ENCODE measurements at places on chromosomes 5 and 9.
A peak's percentile ranks its signal among the peaks of the same experiment; 100 is the strongest.

GRCh38 chr5:74853256-74853655 is 12.9 kb downstream of the FAM169A start:
- DNase-seq, result no peak

GRCh38 chr5:34652914-34653313 is 3.2 kb upstream of the RAI14 start:
- no peak for DNase-seq

DNA sequence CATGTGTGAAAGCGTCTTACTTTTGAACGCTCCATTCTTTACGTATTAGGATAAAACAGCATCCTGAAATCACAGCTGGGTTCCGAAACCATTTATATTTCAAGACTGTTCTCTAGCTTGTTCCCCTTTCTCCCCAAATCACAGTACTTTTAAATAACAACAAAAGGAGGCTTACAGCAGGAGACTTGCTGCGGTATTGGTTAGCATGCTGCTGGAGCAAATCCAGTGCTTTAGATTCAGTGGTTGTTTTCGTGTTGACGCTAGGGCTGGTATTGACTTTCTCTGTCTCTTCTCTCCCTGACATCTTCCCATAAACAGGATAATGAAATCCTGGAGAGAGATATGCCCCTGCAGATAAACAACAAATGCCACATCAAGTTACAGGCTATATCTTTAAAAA is 103.1 kb downstream of the ZNF608 start:
- DNase-seq, result no peak

DNA sequence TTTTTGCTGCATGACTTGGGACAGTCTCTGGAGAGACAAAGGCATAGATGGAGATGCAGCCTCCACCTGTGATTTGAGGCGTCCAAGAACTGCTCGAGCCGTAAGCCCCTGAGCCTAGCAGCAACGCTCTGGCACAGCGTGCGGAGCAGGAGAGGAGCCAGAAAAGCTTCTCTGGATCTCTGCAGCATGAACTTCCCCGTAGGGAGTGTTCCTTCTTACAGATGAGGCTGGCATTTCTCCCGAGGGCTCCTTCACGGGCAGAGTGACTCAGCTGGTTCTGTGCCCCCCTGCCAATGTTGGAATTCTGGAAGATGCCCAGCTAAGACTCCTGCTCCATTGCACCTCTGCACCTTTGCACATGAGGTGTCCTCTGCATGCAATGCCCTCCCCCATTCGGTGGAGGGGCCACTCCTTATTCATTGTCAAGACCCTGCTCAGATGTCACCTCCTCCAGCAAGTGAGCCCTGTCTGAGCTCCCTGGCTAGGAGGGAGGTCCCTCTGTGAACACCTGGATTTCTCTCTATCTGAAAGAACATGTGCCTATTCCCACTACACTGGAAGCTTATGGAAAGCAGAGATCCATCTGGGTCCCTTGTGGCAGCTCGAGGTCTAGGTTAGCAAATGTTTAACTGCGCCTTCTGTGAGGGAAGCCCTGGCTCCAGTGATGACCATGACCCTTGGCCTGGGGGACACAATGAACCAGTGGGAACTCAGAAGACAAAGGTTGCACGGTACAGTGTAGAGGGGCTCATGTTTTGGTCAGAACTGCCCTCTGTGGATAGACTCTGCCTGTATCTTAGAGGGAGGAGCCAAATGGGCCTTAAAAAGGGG is 39.6 kb downstream of the SH3PXD2B start:
- no peak for DNase-seq

GRCh38 chr9:120710110-120710981 is 3.9 kb downstream of the MEGF9 start:
- DNase-seq, result peak; percentile 58

DNA sequence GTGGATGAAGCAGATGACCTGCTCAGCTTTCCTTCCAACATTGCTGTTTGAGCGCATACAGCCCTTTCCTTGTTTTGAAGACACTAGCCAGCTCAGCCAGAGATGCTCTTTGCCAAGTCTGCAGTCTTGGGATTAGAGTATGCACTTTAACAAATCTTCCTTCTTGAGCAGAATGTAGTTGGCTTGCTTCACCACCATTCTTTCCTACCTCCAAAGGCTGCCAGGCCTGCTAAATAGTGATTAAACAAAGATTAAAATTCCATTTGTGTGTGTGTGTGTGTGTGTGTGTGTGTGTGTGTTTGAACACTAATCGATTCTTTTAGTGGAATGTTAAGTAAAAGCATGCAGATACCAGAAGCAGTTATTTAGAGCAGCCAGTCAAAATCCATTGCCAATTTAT is 97.6 kb downstream of the GALNT10 start:
- no peak for DNase-seq

GRCh38 chr5:76831110-76831452 is 12.3 kb downstream of the F2RL1 start:
- DNase-seq, result peak; percentile 43

GRCh38 chr5:14953075-14953607 is 81.6 kb upstream of the ANKH start:
- no peak for DNase-seq

DNA sequence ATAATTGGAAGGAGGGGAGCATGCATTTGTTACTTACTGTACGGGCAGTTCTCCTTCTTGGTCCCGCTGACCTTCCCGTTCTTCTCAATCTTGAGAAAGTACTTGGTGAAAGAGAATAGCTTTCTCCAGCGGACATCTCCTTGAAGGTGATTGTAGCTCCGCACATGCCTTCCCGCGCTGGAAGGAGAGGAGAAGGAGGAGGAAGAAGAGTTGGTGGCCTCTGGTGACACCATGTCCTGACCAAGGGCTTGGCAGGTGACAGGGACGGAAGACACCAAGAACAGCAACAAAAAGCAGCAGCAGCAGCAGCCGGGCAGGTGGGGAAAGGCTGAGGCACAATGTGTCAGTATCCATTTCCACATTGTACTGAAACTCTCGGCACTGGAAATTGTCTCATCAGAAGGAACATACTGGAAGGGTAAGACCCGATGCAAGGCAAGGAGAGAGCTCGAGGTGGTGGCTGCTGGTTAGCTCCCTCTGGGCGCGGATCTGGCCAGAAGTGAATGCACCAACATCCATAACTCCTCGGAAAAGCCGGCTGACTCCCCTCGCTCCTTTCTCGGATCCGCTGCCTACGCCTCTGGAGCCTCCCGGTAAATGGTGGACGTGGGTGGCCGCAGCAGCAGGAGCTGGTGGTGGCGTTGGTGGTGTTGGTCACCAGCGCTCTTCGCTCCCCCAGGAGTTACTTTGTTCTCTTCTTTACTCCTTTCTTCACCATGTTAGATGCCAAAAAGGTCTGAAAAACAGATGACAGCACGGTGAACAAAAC is 715 bp downstream of the FGF10 start:
- peak; percentile 44 for DNase-seq

DNA sequence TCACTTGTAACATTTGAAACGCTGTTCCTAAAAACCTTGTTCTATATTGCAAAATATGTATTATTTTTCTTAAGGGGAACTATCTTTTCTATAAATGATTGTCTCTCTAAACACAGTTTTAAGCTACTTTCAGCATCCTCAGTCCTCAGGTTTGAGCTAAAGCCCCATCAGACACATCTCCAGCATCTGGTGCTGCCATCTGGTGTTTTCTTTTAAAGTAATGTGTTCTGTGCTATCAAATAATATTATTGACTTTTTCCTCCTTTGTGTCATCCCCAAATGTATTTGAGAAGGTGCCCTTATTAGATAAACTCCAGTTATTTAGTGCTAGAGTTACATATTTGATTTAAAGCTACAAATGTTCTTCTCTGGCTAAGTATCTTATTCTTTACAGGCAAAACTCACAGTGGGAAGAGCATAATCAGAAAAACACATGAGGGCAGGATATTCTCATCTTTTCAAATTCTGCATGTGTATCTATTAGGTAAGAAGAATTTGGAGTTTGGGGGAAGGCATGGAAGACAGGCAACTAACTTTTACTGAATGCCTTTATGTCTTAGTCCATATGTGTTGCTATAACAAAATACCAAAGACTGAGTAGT is 27.5 kb downstream of the ZNF474 start:
- no peak for DNase-seq

DNA sequence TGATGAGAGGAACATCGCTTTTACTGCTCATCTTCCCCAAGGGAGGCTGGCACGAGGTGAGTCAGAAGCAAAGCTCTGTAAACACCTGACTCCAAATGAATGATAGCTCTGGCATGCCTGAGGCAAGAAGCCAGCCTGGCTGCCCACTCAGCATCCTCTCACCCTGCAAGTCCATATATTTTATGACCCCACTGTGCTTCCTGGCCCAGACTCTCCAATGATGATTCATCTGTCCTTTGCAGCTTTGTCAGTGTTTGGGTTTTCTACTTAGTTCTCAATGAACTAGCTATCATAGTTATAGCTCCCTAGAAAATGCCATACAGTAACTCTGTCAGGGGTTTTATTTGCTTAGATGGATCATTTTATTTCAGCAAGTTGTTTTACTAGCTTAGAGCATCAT is 52.1 kb upstream of the FSTL4 start:
- peak; percentile 93 for DNase-seq

DNA sequence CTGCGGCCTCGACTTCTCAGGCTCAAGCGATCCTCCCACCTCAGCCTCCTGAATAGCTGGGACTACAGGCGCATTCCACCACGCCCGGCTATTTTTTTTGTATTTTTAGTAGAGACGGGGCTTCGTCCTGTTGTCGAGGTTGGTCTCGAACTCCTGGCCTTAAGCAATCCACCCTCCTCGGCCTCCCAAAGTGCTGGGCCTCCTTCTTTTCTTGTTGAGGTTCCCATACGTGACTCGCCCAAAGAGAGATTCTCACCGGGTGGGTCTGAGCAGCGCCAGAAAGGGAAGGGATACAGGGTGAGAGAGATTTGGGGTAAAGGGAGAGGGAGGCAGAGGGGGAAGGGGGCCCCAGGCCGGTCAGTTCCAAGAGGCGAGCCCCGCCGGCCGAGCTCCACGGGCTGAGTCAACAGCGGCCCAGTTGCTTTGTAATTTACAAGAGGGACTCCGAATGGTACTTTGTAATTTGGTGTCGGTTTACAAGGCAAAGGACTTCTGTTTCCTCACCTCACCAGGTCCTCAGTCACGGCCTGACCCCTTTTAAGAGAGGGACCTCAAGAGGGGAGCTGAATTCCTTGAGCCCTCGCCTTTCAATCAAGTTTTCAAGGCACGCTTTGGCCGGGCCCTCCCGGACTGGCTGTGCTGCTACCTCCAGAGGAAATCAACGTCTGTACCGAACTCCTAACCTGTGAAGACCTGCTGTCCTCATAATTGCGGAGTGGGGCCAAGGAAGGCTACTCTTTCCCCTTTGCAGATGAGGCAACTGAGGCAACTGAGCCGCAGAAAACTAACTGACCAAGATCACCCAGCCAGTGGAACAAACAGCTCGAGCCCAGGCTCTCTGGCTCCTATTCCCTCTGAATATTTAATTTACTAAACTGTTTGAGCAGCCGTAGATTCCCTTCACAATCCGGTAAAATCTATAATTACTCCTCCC is 3.3 kb upstream of the DMRT2 start:
- DNase-seq, result peak; percentile 4

GRCh38 chr5:87020099-87020934 is 247.4 kb upstream of the RASA1 start:
- DNase-seq, result peak; percentile 8

DNA sequence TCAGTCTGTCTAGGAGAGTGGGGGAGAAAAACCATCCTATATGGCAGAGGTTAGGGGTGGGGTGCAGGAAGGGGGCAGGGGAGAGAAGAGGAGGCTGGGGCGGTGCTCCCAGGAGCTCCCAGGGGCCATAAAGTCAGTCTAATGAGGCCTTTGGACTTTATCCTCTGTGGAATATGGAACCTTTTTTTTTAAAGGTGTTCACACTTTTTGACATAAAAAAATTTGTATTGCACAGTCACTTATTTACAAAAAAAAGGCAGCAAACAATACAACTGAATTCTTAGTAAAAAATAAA is 51.9 kb upstream of the SYNPO start:
- no peak for DNase-seq

DNA sequence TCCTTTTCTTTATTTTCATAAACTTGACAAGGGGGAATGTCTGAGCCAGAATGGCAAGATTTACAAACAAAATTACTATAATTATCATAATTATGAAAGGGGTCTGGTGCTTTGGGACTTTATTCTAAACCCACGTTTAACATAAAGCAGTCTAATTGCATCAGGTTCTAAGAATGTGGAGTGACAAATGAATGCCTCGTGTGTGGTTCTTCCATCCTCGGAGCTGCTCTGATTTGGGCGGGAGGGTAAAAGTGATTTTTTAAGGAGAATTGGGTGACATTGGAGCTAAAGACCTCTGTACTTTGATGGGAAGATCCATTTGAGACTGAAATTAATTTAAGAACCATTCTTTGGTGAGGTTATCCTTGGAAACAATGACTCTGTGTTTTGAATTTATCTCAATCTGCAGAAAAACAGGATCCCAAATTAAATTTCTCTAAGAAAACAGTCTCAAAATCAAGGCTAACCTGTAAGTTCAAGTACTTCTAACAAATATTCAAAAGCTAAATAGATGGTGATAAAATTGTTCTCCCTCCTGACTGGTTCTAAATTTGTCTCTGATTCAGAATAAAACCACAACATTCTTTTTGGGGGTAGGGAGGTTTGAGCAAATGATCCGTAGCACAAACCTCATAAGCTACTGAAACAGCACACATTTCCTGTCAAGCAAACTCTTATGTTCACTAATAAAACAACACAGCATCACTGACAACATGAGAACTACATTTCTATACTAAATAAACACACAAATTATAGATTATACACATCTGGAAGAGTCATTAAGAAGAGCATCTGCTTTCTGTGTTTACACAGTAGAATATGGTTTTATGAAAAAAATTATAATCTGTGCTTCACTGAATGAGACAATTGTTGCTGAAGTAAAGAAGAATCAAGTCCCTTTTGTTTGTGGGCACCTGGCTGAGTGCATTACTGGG is 85.5 kb downstream of the DCP2 start:
- DNase-seq, result peak; percentile 54

DNA sequence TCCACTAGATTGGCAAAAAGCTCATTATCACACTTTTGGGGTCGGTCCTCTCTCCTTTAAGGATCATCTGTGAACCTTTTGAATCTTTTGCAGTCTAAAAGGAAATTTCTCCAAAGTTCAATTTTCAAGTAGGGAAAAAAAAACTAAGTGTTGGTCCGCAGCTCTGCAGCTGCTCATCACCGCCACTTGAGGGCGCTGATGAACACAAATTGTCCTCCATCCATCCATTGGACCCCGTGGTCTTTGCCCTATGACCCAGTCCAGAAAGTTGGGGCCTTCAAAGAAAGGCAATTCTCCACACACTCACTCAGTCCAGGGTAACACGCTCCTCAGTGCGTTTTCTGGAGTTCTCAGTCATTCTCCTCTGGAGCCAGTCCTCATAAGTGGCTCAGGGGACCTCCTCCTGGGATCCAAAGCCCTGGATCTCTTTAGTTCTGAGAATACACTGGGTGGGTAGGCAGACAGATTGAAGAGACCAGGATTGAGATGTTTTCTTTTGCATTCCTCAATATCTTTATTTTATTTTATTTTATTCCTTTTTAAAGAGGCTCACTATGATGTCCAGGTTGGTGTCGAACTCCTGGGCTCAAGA is 63.6 kb upstream of the SLC28A3 start:
- peak; percentile 38 for DNase-seq

GRCh38 chr5:124162767-124163532 is 583.5 kb downstream of the ZNF608 start:
- DNase-seq, result no peak

- DNase-seq, result peak; percentile 46
These were observed 803 bp upstream of the CCNO start for GRCh38 chr5:55234121-55234700.

GRCh38 chr5:112548246-112548881 is 129.3 kb upstream of the EPB41L4A start:
- no peak for DNase-seq
